Stimulated activated CD8-positive, alpha-beta memory T cell treated with anti-CD3 and anti-CD28 coated beads, Interleukin-12 subunit alpha, Interleukin-12 subunit beta, amount 100 ng/mL, for 4 hours (primary cell): ENCODE measurements at places on chromosomes 12 and 14.

DNA sequence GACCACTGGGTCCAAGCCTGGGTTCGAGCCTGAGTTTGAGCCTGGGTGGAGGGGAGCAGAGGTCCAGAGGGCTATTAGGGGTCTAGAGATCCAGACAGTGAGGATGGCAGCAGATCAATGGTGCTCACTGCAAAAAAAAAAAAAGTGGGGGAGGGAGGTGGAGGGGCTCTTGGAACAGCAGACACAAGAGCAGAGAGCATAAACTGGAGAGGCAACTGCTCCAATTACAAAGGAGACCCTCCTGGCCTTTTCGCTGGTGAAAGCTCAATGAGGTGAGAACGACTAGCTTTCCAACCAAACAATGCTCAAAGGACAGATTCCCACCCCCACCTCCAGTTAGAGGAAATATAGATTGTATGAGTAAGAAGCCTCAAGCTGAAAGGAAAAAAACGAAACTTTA, 124.2 kb upstream of the TSPAN8 start:
- no peak for DNase-seq

DNA sequence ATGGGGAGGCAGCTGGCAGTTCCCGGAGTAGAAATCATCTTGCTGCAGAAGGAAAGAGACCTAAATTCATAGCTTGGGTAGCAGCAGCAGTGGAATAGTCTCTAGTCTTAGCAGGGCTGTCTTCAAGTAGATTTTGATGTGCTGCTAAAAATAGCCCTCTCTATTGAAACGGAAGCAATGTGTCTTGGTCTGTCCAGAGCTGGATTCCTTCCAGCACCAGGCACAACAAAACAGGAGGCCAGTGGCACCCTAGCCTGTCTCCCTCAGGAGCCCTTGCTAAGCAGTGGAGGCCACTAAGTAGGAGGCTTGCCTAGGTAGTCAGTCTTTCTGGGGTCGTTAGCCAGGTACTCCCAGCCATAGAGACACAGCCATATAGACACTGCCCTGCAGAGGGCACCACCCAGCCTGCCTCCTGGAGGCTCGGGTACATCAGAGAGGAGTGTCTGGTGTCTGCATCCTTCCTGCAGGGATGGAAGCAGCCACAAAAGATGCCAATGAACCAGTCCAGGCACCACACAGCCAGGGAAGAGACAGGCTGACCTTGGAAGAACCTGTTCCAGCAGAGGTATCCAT, 97.5 kb downstream of the CRACR2A start:
- no peak for DNase-seq

GRCh38 chr12:75977590-75977951, 54.0 kb downstream of the PHLDA1 start:
- DNase-seq: no peak

GRCh38 chr14:33754261-33754660, 196.6 kb downstream of the EGLN3 start:
- no peak for DNase-seq

DNA sequence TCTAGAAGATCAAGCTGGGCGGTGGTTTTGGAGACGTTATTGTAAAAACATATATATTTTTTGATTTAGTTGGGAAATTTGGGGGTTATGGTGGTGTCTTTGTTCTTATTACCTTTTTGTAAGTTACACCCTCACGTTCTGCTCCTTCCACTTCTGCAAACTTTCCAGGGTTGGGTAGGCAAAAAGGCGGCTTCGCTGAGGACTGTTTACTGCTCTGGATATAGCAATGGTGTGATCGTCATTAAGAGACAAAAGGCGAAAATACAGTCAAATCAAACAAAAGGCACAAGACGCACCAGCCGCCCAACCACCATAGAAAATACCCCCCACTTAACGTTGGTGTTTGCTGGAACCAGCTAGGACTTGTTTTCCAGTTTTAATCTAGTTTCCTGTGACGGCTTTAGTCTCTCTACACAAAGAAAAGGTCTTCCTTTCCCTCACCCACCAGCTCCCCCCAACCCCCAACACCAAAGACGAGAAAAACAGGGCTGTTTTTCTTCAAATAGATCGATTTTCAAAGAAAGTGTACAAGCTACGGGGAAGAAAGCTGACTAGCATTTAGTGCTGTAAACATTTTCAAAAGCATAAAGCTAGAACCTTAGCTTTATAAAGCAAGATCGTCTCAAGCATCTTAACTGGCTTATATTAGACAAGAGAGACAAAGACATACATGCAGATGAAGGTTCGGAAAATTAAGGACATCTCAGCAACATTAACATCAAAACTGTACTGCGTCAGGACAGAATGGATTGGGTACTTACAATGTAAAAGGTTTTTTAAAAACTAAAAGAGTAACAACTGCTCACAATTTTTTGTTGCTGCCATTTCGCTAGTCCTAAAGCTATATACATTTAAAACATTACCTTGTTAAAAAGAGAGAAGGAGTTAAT, 2.0 kb upstream of the SETD1B start:
- DNase-seq: no peak

DNA sequence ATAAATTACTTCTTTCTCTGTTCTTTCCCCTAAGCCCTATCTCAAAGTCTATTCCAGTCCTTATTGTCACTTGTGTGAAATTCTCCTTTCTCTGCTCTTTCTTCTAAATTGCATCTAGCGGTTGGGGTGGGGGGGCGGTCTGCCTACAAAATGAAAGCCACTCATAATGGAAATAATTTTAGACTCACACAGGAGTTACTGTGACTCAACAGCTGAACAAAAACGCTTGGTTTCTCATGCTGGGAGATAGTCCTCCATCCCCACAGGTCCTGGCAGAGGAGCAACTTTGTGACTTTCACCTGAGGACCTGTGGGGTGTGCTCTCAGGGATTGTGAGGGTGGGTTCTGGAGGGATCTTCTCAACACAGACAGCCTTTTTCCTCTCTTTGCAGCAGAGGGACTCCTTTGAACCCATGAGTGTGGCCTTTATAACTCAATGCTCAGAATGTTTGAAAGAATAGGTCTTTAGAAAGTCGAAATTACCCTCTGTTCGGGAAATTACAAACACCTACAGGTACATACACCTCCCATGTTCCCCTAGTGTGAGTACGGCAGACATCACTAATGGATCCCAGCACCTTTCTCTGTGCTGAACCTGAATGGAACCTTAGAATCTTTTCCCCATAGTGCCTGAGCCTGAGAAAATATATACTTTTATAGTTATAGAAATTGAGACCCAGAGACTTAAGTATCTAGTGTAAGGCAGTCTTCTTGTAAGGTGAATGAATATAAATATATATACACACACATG, 109.7 kb downstream of the CHST11 start:
- DNase-seq: no peak

DNA sequence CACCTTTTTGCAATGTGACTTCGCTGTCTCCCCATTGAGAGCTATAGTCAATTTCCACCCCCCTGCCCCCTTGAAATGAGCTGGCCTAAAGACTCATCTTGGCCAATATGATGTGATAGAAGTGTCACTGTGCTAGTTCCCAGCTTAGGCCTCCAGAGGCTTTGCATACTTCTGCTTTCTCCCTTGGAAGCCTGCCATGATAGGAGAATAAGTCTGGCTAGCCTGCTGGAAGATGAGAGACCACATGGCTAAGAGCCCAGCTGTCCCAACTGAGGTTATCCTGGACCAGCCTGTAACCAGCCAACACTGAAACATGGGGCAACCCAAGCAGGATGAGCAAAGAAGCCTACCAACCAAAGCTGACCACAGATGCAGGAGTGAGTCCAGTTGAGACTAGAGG, 196.9 kb downstream of the GRIN2B start:
- no peak for DNase-seq

DNA sequence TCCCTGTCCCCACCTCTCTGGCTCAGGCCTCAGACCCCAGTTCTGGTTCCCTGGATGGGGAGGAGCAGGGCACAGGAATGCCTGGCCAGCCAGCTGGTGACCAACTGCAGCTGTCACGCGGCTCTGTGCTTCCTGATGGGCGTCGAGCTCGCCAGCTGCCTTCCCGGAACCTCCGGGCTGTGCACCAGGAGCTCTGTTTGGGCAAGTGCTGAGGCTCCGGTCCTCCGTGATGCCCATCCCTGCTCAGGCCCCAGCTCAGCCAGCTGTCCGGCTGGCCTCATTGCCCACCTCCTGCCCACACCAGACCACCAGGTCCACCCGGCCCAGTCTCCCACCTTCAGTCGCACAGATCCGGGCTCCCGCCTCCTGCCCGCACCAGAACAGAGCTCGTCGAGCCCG, 4.8 kb downstream of the IFFO1 start:
- DNase-seq: no peak

GRCh38 chr12:4477129-4477528, 31.5 kb upstream of the FGF6 start:
- no peak for DNase-seq

GRCh38 chr12:121590476-121591143, 9.8 kb upstream of the KDM2B start:
- peak; percentile 53 for DNase-seq

- no peak for DNase-seq
Observed at GRCh38 chr12:129659961-129660622, 243.7 kb downstream of the TMEM132D start.

DNA sequence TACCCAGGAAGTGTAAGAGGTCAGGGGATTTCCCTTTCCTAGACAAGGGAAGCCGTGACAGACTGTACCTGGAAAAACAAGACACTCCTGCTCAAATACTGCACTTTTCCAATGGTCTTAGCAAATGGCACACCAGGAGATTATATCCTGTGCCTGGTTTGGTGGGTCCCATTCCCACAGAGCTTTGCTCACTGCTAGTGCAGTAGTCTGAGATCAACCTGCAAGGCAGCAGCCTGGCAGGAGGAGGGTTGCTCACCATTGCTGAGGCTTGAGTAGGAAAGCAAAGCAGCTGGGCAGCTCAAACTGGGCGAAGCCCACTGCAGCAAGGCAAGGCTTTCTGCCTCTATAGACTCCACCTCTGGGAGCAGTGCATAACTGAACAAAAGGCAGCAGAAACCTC, 1.0 kb upstream of the RDH16 start:
- DNase-seq: no peak

GRCh38 chr14:69355154-69355597, 42.9 kb downstream of the ERH start:
- DNase-seq: no peak

GRCh38 chr14:90508536-90509254, 111.9 kb downstream of the CALM1 start:
- DNase-seq: no peak

DNA sequence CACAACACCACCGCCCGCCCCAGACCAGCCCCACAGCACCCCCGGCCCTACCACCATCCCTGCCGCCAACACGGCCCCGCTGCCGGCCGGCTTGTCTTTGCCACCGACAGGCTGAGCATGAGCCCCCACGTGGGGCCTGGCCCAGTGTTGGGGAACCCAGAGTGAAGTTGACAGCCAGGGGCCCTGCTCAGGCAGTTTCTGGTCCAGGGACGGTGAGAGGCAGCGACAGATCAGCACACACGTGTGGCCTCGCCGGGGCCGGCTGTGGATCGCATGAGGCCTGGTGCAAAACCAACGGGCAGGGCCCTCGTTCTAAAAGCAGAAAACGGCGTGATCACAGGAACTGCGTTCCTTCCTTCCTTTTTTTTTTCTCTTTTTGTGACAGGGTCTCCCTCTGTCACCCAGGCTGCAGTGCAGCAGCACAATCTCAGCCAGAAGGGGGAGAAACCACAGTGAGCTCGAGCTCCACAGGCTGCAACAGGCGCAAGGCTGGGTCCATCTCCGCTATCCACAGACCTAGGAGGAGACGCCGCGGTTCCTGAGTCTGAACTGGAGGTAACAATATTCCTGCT, 50.5 kb upstream of the FBRSL1 start:
- DNase-seq: no peak

- no peak for DNase-seq
Observed at GRCh38 chr12:126784328-126784921, 1482.5 kb upstream of the TMEM132C start.

GRCh38 chr12:94172031-94172430, 23.7 kb downstream of the PLXNC1 start:
- DNase-seq: no peak

GRCh38 chr12:57176139-57176477, 28.7 kb upstream of the LRP1-AS start:
- DNase-seq: no peak

DNA sequence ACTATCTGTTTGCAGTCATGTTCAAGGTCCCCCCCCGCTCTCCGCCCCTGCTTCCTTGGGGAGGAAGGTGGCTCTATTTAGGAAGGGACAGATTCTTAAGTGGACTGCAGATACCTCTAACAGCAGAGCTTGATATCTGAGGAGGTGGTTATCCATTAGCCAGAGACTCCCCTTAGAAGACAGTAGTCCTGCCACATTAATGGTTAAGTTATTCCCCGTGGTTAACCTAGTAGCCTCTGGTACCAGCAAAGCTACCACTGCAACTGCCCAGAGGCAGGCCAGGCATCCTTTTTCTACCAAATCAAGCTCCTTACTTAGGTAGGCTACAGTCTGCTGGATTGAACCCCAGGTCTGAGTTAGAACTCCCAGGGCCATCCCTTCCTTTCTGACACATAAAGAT, 162.1 kb upstream of the AVPR1A start:
- no peak for DNase-seq

DNA sequence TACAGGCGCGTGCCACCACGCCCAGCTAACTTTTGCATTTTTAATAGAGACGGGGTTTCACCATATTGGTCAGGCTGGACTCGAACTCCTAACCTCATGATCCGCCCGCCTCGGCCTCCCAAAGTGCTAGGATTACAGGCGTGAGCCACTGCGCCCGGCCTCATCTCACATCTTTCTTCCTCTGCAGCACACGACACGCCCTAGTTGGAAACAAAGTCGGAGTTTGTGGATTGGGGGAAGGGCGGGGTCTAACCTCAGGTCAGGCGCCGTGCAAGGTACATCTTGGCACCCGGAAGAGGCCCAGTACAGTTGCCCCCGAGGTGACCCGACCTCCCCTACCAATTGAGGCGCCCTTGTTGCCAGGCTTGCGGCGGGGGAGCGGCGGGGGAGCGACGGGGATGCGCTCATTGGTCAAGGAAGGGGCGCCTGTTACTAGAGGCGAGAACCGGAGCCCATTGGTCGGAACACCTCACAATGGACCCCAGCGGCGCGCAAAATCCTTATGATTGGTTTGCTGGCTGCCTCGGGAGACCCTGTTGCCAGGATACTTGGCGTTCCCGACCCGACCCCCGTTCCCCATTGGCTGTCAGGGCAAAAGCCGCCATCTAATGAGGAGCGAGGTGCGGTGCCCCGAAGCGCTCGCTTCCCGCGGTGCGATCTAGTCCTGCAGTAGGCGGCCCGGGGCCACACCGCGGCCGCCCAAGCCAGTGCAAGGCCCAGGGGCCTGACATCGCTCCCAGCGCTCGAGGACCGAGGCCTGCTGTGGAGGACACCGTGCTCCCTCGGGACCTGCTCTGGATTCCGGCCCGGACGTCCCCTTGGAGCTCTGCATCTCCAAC, at the start of gene REC8:
Gene REC8 (plus strand): TSS at position 659 of the 839 bp plus-strand sequence. CDS start 473 bp downstream, outside the sequence.
- DNase-seq: peak; percentile 48

DNA sequence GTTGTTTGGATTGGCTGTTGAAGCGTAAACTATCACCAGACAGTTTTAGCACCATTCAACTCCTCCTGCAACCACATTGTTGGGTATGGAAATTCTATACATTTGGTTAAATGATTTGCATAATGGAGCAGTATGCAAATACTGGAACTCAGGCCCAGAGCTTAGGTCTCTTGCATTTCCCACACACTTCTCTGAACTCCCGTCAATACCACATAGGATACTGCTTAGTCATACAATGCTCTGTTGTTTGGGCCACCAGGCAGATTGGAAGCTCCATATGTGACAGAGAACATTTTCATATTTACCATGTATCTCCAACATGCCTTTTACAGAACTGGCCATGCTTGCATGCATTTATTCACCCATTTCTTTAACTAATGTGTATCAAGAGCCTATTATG, 78.0 kb downstream of the IFNG start:
- DNase-seq: no peak

- no peak for DNase-seq
Observed at GRCh38 chr12:95253386-95253785, 35.8 kb downstream of the VEZT start.

GRCh38 chr12:3202734-3203446, 125.7 kb downstream of the TSPAN9 start:
- peak; percentile 13 for DNase-seq
